ENCODE measurements at places on chromosomes 11 and 22.

DNA sequence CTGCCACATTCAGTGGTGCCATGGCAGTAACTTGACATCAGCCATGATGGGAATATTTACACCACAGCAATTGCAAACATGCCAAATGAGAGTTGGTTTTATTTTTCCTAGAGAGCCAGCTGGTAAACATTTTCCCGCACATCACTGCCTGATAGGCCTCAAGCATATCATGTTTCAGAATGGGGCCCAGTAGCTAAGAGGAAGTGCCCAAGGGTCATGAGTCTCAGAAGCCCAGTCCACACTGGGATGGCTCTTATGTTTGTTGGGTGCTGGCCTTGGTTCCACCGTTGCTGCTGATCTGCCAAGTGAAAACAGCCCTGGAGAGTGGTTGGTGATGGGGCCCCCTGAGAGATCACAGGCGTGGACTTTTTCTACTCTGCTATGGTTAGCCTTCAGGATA is 64.3 kb upstream of the NAV2 start:
- DNase-seq = no peak

- no peak for DNase-seq
Measured at GRCh38 chr22:37160027-37160426, 10.3 kb upstream of the IL2RB start.

DNA sequence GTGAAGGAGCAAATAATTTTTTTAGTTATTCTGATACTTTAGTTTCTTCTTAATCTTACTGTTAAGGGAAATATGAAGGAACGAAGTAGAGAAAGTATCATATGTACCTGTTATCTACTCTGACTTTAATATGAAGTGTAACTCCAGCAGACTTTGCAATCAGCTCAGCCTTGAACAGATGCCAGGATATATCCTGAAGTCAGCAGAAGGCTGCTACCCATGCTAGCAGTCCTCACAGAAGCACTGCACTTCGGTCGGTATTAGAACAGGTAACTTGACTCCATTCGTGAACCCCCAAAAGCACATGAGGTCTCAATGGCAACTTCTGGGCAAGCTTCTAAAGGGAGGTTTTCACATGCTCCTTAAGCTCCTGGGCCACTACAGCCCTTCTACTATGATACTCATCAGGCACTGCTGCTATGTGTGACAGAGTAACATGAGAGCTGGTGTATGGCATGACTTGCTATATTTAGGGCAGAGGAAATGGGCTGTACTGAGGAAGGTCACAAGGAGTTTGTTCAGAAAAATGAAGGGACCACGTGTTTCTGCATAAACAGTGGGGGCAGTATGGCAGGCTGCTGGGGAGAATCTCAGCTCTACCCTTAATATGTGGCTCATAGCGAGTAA is 344.1 kb downstream of the SOX6 start:
- no peak for DNase-seq

GRCh38 chr11:36280531-36280930 is 8.7 kb downstream of the COMMD9 start:
- no peak for DNase-seq

- no peak for DNase-seq
Measured at GRCh38 chr11:4430051-4430450, 19.0 kb upstream of the OR52K2 start.

DNA sequence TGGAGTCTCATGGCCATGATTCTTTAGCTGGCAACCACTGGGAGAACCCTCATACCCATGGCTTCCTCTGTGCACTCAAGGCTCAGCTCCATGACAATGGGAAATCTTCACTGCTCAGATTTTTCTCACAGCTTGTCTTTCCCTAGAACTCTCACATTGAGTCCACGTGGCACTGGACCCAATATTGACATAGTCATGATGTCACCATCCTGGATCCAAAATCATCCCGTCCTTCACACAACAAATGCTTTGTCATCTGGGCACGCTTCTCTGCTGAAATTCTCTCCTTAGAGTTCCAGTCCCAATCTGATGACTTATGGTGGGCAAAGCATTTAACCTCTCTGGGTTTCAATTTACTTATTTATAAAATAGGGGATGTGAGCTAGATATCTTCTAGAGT is 37.7 kb upstream of the CD44 start:
- no peak for DNase-seq

DNA sequence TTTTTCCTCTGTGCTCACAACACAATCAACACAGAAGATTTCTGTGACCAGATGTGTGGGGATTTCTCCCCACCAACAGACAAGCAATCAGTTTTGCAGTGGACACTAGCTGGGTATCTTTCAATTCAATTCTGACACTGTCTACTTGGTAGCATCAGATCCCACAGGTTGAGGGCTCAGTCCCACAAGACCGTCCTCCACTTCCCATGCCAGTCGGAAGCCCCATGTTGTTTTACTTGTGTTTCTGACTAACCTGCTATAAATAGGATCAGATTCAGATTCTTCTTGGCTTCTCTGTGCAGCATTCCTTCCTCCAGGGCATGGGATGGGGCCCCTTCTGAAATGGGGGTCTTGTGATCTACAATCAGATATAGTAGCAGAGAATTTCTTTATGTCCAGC is 19.6 kb downstream of the ACER3 start:
- DNase-seq = no peak

DNA sequence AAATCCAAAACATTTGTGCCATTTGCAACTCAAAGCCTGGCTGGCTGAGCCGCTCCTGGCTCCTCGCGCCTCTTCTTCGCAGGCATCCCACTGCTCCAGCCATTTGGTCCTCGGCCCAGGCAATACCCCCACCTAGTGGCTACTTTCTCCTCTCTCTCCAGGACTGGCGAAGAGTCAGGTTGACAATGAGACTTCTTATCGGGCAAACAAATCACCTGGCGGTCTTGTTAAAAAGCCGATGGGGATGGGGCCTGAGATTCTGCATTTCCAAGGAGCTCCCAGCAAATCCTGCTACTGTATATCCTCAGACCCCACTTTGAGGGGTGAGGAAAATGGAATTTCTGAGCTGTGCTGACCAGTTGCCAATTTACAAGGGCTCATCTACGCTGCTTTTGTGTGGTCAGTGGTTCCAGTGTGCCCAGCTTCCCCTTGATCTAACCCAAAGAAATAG is 89.0 kb downstream of the ISX start:
- no peak for DNase-seq

GRCh38 chr11:102081313-102081712 is 28.9 kb upstream of the YAP1 start:
- no peak for DNase-seq

DNA sequence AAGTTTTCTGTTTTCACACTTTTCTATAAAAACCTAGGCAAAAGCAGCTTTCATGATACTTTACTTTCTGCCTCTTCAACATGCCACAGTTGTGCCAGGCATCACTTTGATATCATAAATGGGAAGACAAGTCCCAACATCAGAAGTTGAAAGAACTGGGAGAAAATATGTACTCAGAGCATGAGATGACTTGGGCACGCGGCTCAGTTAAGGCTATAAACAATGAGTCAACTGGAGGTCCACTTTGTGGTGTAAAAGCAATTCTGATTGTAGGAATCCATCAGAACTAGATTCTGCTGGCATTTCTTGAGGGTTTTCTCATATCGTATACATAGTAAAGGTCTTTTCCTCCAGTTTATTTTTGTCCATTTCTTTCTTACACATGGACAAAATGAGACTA is 109.7 kb upstream of the USP47 start:
- no peak for DNase-seq

DNA sequence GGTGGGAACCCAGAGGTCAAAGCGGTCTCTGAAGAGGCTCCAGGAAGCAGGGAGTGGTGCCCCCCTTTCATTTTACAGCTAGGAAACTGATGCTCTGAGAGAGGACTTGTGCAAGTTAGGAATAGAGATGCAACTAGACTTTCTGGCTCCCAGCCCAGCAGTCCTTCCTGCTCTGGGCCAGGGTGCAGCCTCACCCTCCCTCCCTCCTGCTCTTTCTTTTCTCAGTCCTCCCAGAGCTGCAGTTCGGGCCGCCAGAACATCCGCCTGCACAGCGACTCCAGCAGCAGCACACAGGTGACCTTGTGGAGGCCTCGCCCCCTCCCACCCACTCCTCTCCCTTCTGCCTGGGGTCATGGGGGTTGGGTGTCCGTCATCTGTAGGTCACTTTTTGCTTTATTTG is 51.5 kb downstream of the LHFPL7 start:
- no peak for DNase-seq

DNA sequence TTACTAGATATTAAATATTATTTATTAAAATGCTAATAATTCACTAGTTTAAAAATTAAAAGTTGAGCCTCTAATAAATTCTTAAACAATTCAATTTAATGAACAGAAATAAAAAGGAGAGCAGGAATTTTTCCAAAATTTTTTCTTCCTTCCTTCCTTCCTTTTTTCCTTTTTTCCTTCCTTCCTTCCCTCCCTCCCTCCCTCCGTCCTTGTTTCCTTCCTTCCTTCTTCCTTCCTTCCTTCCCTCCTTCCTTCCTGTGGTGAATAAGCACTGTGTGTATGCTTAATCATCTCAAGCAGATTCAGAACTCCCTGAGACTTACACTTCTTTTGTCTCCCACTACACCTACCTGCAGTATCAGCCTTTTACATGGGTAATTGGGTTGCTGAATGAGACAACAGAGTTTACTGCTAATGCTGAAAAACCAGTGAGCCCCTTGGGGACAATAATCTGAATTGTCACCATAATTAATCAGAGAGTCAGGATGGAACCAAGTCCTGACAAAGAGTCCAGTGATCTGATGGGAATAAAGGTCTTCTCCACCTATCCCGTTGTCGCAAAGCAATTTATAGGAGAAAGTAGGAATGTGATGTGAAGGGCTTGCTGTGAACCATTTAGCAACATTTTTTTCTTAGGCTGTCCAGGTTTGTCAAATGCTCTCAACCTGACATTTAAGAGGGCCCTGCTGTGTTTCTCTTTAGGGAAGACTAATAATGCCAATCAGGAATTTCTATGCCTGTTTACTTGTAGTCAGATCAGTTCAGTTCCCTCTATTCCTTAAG is 58.1 kb upstream of the CEP295 start:
- no peak for DNase-seq

DNA sequence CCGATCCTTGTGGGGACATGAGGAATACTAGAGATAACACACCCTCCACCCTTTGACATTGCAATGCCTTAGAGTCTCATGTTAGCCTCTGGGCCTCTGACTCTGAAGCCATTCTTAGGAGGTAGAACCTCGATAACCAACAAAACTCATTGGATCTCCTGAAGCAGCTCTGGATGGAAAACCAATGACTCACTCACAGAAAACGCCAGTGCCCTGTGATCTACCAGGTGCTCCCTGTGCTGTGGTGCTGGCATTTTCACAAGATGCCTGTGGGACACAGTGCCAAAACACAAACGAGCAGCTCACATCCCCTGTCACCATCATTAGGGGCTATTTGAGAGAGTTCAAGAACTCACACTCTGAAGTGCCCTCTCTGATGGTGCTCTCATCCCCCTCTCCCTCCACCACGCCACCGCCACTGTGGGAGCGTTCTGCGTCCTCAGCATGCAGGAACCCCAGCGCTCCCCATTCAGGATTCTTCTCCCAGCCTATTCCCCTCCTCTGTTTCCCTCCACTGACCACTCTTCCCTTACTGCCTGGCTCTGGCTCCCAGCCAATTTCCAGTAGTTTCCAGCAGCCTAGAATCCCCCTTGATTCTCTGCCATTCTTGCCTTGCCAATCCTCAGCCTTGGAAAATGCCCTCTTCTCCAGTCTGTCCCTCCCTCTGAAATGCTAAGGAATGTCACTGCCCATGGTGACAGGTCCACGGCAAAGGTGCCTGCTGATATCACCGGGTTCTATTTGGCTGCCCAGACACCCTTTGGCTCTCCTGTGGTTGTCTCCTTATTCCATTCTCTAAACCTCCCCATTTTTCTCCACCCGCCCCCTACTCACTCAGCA is 4.7 kb upstream of the POLD4 start:
- no peak for DNase-seq

DNA sequence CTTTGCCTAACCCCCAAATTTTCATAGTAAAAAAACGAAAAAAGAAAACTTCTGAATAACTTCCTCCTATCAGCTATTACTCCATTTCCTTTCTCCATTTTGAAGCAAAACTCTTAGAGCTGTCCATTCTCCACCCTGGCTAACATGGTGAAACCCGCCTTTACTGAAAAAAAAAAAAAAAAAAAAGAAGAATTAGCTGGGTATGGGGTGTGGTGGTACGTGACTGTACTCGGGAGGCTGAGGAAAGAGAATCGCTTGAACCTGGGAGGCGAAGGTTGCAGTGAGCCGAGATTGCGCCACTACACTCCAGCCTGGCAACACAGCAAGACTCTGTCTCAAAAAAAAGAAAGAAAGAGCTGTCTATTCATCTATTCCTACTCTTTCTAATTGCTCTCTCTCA is 11.3 kb upstream of the NXF1 start:
- no peak for DNase-seq

GRCh38 chr11:2077061-2077802 is 62.0 kb downstream of the IGF2 start:
- DNase-seq = no peak

- no peak for DNase-seq
Measured at GRCh38 chr22:37571258-37571991, 8.5 kb downstream of the LGALS2 start.

DNA sequence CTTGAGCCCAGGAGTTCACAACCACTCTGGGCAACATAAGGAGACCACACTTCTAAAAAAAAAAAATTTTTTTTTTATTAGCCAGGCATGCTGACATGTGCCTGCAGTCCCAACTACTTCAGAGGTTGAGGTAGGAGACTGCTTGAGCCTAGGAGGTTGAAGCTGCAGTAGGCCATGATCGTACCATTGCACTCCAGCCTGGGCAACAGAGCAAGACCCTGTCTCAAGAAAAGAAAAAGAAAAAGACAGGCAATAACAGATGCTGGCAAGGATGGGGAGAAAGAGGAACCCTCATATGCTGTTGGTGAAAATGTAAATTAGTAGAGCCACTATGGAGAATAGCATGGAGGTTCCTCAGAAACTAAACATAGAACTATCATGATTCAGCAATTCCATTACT is 64.8 kb downstream of the PAK1 start:
- DNase-seq = no peak

- DNase-seq = no peak
Measured at GRCh38 chr11:115390441-115390840, 113.8 kb downstream of the CADM1 start.

- DNase-seq = no peak
Measured at GRCh38 chr11:4467811-4468606, 14.4 kb upstream of the OR52K1 start.

DNA sequence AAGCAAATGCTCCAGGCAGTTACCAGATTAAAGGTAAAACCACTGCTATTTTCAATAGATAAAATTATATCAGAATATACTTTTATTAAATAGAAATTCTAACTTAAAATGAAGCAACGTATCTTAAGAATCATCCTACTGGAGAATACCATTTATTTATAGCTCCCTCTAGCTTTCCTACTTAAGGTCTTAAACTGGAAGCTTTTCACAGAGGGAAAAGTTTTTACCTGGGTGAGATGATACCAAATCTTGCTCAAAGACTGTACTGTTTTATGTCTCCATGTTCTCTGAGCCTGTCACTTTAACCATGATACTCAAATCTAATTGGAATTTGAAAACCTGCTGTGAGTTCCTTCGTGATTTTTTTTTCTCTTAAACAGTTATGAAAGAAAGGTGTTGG is 291.8 kb downstream of the AASDHPPT start:
- DNase-seq = no peak

GRCh38 chr11:120392793-120393192 is 56.6 kb downstream of the ARHGEF12 start:
- DNase-seq = no peak

- DNase-seq = no peak
Measured at GRCh38 chr11:71336996-71337754, 84.8 kb upstream of the SHANK2 start.
